ENCODE measurements at places on chromosomes 1 and 21.

GRCh38 chr1:33005117-33005837 is 31.4 kb downstream of the AK2 start:
- peaks cover 5% of the 10 kb centered on the region for H3K36me3 ChIP-seq
- no peak overlapping the region for H3K27ac ChIP-seq
- H3K27me3 ChIP-seq: no peaks in the 10 kb centered on the region
- no peak for DNase-seq

- H3K4me1 ChIP-seq: no peaks in the 10 kb centered on the region
- no peak overlapping the region for H3K27ac ChIP-seq
- no peak overlapping the region for H3K4me3 ChIP-seq
These were observed 285.7 kb downstream of the S1PR1 start for GRCh38 chr1:101522486-101522885.

GRCh38 chr21:32329776-32330175 is 31.1 kb downstream of the MRAP start:
- no peaks in the 10 kb centered on the region for H3K27me3 ChIP-seq
- H3K27ac ChIP-seq: peak overlapping the region; percentile 89
- H3K4me1 ChIP-seq: peaks cover 20% of the 10 kb centered on the region
- H3K4me3 ChIP-seq: no peak overlapping the region
- H3K36me3 ChIP-seq: peaks cover 51% of the 10 kb centered on the region

DNA sequence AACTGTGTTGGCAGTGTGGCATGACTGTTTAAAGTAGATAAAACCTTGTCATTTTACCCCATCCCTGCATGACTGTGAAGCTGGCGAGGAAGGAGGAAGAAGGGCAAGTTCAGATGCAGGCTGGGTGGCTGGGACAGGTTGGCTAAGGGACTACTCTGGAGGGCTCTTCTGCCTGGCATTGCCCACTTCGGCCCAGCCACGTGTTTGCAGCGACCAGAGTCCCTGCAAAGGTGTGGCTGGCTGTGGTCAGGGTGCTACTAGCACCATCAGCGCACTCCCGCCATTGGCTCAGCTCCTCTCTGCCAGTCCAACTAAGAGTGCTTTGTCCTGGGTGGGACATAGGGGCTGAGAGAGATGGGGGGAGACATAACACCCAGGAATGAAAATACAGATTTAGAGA is 7.2 kb downstream of the C1orf115 start:
- H3K36me3 ChIP-seq: peaks cover 4% of the 10 kb centered on the region
- DNase-seq: no peak
- H3K27me3 ChIP-seq: no peaks in the 10 kb centered on the region
- no peaks in the 10 kb centered on the region for H3K4me1 ChIP-seq
- no peak overlapping the region for H3K27ac ChIP-seq

DNA sequence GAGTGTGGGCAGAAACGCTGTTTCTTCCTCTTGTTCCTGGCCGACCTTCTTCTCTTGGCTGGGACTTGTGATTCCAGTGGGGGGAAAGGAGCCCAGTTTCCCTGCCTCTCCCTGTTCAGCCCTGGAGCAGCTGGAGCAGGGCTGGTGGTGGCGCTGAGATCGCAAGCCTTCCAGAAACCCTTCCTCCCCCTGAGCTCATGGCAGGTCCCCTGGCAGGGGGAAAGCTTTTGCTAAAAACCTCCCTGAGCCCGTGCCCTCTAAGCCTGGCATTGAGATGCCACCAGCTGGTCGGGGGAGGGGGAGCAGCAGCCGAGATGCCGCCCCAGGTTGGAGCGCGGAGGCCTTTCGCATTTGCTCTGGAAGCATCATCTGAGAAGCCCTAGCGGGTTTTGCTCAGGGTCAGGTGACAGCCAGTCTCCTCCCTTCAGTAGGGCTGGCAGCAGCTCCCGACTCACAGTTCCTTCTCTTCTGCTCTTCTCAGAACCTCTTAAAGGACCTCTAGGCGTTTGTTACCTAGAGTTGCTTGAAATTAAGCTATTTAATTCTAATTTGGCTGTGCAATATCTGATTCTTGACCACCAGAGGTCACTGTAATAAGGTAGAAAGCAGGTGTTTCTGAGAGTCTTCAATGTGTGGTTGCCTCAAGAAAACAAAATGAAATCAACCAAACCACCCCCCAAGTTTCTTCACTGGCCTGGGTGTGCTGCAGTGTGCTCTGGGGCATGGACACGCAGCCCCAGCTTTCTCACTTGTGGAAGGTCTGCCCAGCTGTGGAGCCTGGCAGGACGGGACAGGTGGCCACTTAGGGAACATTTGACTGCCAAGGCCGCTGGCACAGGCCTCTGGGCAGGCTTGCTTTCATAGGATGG is 257.3 kb downstream of the CAMTA1 start:
- no peak for DNase-seq
- H3K36me3 ChIP-seq: no peaks in the 10 kb centered on the region
- H3K27ac ChIP-seq: no peak overlapping the region
- no peaks in the 10 kb centered on the region for H3K27me3 ChIP-seq
- no peaks in the 10 kb centered on the region for H3K4me1 ChIP-seq
